Osteocyte (in vitro differentiated cells): ENCODE measurements at places on chromosomes 5 and 9. TPM values are rescaled to one million over a fixed set of nuclear protein-coding genes. Genes with fewer than 3 reads are reported as not detected.

GRCh38 chr5:60447488-60447920, 252.5 kb downstream of the DEPDC1B start:
- no peak overlapping the region for H3K27ac ChIP-seq
- no peak for DNase-seq
- H3K27me3 ChIP-seq = peaks cover 6% of the 10 kb centered on the region
- H3K4me1 ChIP-seq = peaks cover 19% of the 10 kb centered on the region
- no peak overlapping the region for H3K4me3 ChIP-seq
- H3K36me3 ChIP-seq = no peaks in the 10 kb centered on the region

GRCh38 chr9:14155237-14155636, 158.7 kb downstream of the NFIB start:
- H3K4me3 ChIP-seq = no peak overlapping the region
- H3K27me3 ChIP-seq = no peaks in the 10 kb centered on the region
- no peak overlapping the region for H3K27ac ChIP-seq
- peaks cover 8% of the 10 kb centered on the region for H3K36me3 ChIP-seq
- H3K4me1 ChIP-seq = peaks cover 13% of the 10 kb centered on the region
- no peak for DNase-seq

- no peak overlapping the region for H3K4me3 ChIP-seq
- H3K27me3 ChIP-seq = no peaks in the 10 kb centered on the region
- DNase-seq = no peak
- peaks cover 32% of the 10 kb centered on the region for H3K4me1 ChIP-seq
Measured at GRCh38 chr9:94553029-94553938, 1.6 kb upstream of the PCAT7 start.

GRCh38 chr5:68192679-68193060, 22.9 kb upstream of the PIK3R1 start:
- H3K4me3 ChIP-seq = no peak overlapping the region
- H3K27ac ChIP-seq = no peak overlapping the region
- no peak for DNase-seq
- H3K36me3 ChIP-seq = no peaks in the 10 kb centered on the region

DNA sequence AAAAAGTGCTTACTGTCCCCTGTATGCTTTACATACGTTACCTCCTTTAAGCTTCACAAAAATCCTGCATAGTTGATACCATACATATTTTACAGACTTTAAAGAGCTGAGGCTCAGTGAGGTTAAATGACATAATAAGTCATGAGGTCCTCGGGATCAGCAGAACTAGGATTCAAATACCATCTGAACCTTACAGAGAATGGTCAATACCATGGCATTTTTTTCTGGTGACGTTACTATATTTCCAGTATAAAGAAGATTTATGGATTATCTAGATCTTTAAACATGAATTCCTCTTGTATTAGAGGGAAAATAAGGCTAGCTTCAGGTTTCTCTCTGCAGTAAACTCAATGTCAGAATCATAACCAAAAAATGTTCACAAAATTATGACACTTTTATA, 153.7 kb upstream of the GPR151 start:
- H3K4me3 ChIP-seq = no peak overlapping the region
- peaks cover 4% of the 10 kb centered on the region for H3K27me3 ChIP-seq
- H3K4me1 ChIP-seq = no peaks in the 10 kb centered on the region
- no peak for DNase-seq

DNA sequence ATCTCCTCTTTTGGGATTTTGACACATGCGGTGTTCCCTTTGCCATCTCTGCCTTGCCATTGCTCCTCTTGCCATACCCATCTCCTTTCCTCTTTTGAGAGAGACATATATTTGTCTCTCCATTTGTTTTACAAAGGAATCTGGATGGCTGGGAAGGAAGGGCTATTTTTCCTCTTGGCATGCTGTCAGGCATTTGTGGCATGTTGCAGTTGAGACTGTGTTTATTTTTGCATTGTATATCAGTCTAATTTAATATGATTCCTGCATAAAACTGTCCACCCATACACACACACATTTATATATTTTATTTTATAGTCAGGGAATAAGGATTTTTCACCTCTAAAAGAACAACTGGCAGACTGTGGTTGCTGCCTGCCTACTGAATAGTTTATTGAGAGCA, 1105.8 kb upstream of the SEMA6A start:
- H3K4me1 ChIP-seq = peaks cover 33% of the 10 kb centered on the region
- no peak overlapping the region for H3K4me3 ChIP-seq
- no peaks in the 10 kb centered on the region for H3K27me3 ChIP-seq
- no peak for DNase-seq
- no peak overlapping the region for H3K27ac ChIP-seq
- no peaks in the 10 kb centered on the region for H3K36me3 ChIP-seq

- H3K36me3 ChIP-seq = peaks cover 13% of the 10 kb centered on the region
- H3K27ac ChIP-seq = no peak overlapping the region
- no peaks in the 10 kb centered on the region for H3K27me3 ChIP-seq
- DNase-seq = peak; percentile 64
Measured at GRCh38 chr9:125969868-125970267, 222.7 kb downstream of the PBX3 start.

- no peaks in the 10 kb centered on the region for H3K36me3 ChIP-seq
- H3K4me1 ChIP-seq = no peaks in the 10 kb centered on the region
- no peak for DNase-seq
- H3K27ac ChIP-seq = no peak overlapping the region
Measured at GRCh38 chr5:168434746-168435321, 51.4 kb upstream of the RARS1 start.

DNA sequence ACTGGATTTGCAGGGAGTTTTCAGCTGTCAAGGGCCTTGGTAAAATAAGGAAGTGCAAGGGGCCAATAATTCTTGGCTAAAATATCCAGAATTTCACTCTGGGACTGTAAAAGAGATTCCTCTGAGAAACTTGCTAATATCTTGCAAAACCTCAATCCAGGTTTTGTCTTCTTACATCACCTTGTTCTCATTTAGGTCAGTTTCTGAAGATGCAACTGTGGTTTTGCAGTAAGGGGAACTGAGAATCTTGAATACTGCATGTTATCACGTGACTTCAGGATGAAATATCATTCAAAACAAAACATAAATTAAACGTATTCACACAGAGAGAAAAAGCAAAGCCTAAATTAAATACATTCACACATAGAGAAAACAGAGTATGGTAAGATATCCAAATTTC, 35.0 kb upstream of the RIC1 start:
- no peak overlapping the region for H3K27ac ChIP-seq
- H3K4me1 ChIP-seq = peaks cover 2% of the 10 kb centered on the region
- H3K27me3 ChIP-seq = no peaks in the 10 kb centered on the region

The SOWAHA gene
- not detected in 2 replicates for total RNA-seq
